T-cell (primary cell): ENCODE measurements at places on chromosomes 5 and 9.

DNA sequence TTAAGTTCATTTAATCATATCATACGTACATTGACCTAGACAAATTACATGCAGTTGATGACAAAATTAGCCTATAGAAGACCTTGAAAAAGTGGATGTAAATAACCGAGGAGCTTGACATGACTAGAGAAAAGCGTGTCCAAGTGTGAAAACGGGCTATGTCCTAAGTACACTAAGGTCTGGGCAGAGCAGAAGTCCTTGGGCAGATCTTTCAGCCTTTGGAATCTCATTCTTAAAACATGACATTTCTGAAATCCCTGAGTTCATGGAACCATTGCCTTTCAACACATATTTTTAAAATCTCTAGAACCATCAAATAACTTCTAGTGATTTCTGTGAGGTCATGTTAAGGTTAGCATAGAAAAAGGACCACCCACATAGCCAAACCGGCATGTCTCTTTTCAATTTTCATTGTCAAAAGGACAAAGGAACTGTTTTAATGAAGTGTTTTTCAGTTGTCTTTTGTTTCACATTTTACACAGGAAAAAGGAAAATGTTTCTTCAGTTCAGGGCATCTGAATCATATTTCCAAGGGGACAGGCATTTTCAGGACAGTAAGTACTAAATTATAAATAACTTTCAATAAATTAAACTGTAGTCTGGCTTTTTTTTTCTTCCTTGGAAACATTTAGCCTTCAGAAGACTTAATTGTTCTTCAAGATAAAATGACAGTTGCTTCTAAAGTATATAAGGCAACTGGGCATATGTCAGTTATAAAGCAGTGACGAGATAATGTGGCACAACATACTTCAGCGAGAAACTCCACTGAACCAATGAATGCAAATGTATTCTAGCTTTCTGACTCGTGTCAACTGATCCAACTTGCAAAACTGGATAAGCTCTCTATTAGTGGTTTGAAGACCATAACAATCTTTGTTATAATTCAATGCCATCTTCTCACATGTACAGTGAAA is 416.8 kb downstream of the NFIB start:
- DNase-seq, result no peak

GRCh38 chr5:143896966-143897365 is 85.0 kb downstream of the HMHB1 start:
- no peak for DNase-seq

DNA sequence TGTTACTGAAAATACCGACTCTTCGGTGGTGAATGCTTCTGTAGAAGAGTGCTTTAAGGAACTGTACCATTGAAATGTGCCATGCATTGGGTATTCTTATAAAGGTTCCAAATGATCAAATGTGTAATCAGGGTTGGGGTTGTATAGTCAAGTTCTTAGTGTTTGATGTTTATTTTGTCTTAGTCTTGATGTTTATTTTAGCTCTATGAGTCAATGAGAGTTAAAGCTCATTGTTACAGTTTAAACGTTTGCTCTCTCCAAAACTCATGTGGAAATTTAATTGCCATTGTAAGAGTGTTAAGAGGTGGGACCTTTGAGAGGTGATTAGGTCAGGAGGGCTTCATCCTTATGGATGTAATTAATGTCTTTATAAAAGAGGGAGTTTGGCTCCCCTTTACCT is 153.0 kb downstream of the FER start:
- no peak for DNase-seq

- no peak for DNase-seq
Measured at GRCh38 chr9:137639303-137640051, 20.7 kb downstream of the EHMT1 start.
